ENCODE measurements at places on chromosomes 6 and 20.
A peak's percentile ranks its signal among the peaks of the same experiment; 100 is the strongest.

GRCh38 chr6:110364364-110365105 is 6.4 kb upstream of the METTL24 start:
- no peak for DNase-seq

- DNase-seq: peak; percentile 20
Observed at GRCh38 chr6:138817799-138818198, 21.9 kb downstream of the ECT2L start.

DNA sequence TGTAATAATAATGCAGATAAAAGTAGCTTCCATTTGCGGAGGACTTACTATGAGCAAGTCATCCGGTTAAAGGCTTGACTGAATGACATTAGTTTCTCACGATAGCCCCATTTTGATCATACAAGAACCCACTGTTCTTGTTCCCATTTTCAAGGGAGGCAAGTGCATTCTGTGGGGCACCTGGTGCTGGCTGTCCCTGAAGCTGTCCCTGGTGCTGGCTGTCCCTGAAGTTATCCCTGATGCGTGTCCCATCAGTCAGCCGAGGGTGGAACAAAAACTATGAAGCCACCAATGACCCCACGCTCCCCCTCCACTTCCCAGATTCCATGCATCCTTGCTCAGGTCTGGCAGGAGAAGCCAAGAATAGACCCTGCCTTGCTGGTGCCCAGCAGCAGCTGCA is 95.3 kb downstream of the EDN3 start:
- DNase-seq: no peak

DNA sequence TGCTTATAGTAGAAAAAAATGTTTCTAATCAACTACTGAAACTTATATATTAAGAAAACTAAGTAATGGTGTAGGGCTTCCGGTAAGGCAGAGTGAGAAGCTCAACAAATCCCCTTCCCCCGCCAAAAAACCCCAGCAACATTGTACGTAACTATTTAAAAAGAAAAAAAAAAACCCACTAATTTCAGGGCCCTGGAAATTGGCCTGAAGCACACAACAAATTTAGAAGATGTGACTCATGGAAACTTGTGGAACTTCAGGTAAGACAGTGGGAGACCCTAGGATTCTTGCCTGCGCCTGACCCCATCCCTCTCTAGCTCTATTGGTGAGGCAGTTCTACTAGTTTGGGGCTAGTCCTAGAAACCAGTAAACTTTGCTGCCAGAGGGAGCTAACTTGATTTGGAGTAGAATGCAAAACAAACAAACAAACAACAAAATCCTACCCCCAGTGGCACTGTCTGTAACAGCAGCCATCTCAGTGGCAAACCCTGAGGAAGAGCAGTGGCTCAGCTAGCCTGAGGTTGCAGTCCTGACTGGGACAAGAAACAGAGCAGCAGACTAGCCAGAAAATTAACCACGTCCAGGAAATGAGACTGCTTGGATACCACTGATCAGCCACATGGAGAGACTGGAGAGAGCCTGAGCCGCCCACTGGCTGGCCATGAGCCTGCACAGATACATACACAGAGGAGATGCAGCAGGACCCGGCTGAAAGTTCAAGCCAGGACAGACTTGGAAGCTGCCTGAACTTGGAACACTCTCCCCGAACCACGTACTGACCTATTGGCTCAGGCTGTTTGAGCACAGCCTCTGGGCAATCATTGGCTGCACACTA is 135.1 kb downstream of the TBXT start:
- DNase-seq: no peak

DNA sequence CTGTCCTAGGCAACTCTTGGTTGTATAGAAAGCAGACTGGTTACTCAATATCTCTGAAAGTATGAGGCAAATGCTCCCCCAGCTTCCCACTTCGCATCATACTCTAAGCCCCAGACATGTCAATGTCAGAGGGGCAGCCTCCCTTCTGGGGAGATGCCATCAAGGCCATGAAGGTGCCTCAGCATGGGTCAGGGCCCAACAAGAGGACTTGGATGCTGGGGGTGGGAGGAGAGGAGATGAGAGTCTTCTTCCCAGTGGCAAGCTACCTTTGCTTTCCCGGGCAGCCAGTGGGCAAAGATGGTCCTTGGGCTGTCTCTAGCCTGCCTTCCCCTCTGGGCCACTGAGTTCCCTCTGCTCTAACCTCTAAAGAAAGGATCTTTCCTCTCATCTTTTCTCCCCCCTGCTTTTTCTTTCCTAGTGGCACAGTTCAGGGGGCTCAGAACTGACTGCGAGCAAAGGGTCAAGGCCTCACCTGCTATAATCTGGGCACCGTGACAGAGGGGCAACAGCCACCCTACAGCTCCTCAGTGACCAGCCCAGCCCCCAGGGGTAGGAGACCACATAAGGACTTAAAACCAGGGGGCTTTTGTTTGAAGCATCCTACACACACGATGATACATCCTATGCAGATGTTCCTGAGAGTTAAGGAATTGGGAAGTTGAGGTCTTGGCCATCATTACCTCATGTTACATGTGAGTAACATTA is 26.2 kb downstream of the MOCS1 start:
- DNase-seq: no peak

GRCh38 chr6:5521322-5521721 is 260.0 kb downstream of the FARS2 start:
- no peak for DNase-seq

GRCh38 chr6:136646377-136646776 is 96.2 kb upstream of the MAP7 start:
- no peak for DNase-seq

- DNase-seq: no peak
Observed at GRCh38 chr6:116876107-116876506, 935 bp upstream of the RFX6 start.

DNA sequence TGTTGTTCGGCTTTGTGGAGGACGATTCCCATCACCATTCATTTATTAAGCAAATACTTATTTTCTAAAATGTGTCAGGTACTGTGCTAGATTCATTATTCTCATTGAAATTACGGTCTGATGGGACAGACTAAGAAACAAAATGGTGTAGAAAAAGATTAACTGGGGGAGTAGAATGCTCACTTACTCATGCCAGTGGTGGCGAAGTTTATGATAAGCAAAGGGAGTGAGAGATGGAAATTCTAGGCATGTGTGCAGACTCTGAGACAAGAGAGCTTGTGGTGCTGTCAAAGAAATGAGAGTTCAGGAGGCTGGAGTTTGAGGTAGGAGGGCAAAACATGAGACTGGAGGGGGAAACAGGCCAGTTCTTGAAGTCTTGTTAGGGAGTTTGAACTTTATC is 896 bp downstream of the RPP21 start:
- DNase-seq: no peak

- no peak for DNase-seq
Observed at GRCh38 chr6:98203170-98203806, 631.1 kb upstream of the POU3F2 start.

DNA sequence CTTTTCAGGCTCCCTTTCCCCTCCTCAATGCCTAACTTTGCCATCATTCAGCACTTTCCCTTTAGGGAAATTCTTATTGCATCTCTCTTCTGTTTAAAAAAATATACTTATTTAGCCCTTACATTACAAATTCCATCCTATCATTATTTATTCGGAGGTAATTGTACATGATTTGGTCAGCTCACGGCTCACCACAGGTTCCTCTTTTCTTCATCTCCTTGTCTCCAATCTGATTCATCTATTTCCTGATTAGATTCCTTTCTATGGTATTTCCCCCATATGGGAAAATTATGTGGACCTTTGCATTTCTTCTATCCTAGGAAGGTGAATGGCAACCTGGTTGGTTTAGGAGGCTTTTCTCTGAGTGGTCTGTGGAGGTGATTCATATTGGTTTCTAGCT is 12.9 kb upstream of the EMILIN3 start:
- DNase-seq: no peak

DNA sequence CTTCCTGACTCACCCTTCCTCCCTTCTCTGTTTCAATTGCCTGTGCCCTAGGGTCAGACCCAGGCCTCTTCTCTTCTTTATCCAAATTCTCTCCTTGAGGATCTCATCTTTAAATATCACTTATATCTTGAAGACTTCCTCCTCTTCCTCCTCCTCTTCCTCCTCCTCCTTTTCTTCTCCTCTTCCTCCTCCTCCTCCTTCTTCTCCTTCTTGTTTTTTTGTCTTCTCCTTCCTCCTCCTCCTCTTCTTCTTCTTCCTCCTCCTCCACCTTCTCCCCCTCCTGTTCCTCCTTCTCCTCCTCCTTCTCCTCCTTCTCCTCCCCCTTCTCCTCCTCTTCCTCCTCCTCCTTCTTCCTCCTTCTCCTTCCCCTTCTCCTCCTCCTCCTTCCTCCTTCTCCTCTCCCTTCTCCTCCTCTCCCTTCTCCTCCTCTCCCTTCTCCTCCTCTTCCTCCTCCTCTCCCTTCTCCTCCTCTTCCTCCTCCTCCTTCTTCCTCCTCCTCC is 127.6 kb upstream of the AKIRIN2 start:
- no peak for DNase-seq

DNA sequence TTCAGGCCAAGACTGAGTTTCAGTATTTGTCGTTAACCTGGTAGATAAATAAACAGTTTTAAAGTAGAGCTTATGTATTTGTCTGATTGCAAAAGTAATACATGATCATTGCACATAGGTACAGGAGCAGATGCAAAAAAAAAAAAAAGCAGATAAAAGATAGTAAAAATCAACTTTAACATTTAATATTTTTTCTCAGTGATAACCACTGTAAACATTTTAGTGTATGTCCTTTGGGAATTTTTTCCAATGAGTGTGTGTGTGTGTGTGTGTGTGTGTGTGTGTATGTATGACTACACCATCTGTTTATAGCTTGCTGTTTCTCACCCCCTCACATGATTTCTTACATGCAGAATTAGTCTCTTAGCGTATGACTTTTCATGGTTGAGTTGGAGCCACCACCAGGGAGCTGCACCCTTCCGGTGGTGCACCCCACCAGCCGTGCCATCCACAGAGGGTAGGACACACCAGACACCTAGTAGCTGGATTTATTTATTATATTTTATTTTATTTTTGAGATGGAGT is 26.3 kb downstream of the WRNIP1 start:
- DNase-seq: no peak

DNA sequence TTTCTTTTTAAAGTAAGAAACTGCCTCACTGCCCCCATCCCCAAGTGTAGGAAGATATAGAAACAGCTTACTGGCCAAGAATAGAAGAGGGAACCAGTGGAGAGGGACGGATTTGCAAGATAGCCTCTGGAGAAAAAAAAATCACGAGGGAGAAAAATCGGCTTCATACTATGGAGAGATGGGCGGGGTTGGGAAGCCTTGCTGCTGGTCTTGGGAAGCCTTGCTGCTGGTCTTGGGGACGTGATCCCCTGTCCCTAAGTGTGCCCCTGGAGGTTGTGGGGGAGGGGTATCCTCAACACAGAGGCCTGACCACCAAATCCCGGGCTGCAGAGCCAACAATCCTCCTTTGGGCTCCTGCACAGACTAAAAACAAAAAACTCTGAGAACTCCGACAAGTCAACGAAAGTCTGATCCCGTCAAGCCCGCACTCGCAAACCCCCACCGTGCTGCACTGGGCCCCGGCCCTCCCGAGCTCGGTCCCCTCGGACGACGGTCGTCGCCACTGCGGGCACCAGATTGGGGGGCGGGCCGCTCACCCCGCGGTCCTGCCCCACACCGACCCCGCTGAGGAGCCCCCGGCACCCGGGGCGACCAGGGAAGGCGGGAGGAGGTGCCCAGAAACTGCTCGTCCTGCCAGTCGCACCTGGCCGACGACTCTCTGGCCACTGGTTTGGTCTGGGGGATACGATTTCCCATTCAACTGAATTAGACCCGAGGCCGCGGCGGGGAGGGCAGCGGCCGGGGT is 750 bp downstream of the MAP7 start:
- DNase-seq: no peak

GRCh38 chr6:106763361-106763760 is 134.0 kb downstream of the QRSL1 start:
- DNase-seq: no peak

GRCh38 chr6:15709651-15710269 is 46.9 kb upstream of the DTNBP1 start:
- DNase-seq: no peak

- no peak for DNase-seq
Observed at GRCh38 chr6:153511896-153512496, 380.9 kb upstream of the RGS17 start.

DNA sequence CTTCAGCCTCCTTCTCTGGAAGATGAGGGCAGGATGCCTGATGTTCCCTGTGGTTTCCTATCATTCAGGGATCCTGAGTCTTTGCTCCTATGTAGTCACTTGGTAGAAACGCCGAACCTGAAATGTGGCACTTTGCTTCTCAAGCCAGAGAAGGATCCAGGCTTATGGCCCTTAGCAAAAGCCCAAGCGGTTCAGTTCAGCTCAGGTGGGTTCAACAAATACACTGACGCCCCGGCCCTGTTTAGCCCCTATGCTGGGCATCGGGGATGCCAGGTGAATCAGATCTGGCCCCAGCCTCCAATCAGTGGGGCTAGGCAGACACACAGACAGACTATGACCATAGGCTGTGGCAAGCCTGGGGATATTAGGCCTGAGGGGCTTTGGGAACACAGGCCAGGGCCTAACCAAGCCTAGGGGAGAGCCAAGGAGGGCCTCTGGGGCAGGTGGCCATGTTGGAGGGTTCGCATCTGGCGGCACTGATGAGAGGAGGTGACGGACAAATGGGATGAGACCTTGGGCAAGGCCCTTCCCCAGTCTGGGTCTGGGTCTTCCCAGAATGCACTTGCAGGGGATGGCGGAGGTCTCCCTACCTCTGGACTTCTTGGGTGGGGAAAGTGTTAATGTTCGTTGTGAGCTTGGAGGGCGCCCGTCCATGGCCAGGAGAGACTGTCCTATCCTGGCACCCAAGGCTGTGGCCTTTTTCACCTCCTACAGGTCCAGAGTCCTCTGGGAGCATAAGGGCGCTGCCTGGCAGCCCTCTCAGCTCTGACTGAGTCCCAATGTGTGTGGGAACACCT is 17.6 kb upstream of the SRC start:
- no peak for DNase-seq

DNA sequence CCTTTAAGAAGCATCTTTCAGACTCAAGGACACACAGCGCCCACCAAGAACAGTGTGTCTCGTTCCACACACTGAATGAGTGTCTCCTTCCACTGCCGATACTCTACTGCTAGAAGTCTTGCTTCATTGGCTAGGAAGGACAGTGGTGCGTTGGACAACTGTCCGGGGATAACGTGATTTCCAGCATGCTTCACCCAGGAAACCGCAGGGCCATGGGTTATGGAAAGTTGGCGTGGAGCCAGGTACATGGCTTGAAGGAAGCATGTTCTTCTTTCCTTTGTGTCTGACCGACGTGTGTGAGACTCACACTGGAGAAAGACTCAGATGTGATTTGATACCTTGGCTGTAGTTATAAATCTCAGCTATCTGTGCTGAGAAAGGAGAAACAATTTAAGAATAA is 73.2 kb downstream of the SMOC2 start:
- no peak for DNase-seq

- DNase-seq: peak; percentile 80
Observed at GRCh38 chr6:28586962-28587745, 61.5 kb downstream of the GPX5 start.

DNA sequence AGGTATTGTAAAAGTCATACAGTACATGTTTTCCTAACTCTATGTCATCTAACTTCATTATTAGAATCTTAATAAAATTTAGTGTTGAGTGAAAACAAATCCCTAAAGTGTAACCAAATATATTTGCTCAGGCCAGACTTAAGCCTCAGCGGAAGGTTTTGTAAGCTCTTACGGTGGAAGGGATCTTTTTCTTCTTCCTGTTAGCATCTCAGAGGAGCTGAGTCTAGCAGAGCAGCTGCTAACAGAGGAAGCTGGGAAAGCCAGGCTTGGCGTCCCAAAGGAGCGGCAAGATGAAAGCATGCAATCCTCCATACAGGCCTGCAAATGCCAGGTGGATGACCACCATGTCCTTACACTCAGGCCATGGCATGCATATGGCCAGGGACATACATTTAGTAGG is 72.4 kb downstream of the ADTRP start:
- no peak for DNase-seq

GRCh38 chr20:46171909-46172308 is 53.8 kb downstream of the CD40 start:
- no peak for DNase-seq

- DNase-seq: no peak
Observed at GRCh38 chr20:38119446-38119845, 45.6 kb downstream of the TGM2 start.
